Lower lobe of right lung (tissue), 2 donors: ENCODE measurements at places on chromosomes 11 and 22. TPM values are rescaled to one million over a fixed set of nuclear protein-coding genes. Genes with fewer than 3 reads are reported as not detected.

DNA sequence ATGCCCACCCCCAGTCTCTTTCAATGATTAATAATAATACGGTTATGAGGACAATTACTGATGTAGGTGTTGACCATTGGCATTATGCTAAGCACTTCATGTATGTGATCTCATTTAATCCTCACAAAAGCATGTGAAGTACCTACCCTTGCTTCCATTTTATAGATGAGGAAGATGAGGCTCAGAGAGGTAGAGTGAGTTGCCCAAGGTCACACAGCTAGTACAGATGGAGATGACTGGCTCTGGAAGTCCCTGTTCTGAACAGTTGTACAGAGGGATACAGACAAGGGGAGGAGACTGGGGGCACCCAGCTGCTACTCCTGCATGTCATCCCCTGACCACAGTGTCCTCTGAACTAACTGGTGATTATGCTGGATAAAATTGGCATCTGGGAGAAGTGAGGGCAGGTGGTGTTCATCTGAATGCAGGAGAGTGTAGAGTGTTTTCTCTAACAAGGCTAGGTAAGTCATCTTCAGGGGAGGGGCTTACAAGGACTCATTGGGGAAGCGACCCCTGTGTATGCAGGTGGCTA, 43.2 kb downstream of the KIAA1671 start:
- H3K27me3 ChIP-seq, result no peaks in the 10 kb centered on the region
- peaks cover 21% of the 10 kb centered on the region for H3K4me1 ChIP-seq
- DNase-seq, result no peak
- no peak overlapping the region for H3K4me3 ChIP-seq
- H3K36me3 ChIP-seq, result no peaks in the 10 kb centered on the region
- H3K27ac ChIP-seq, result no peak overlapping the region

DNA sequence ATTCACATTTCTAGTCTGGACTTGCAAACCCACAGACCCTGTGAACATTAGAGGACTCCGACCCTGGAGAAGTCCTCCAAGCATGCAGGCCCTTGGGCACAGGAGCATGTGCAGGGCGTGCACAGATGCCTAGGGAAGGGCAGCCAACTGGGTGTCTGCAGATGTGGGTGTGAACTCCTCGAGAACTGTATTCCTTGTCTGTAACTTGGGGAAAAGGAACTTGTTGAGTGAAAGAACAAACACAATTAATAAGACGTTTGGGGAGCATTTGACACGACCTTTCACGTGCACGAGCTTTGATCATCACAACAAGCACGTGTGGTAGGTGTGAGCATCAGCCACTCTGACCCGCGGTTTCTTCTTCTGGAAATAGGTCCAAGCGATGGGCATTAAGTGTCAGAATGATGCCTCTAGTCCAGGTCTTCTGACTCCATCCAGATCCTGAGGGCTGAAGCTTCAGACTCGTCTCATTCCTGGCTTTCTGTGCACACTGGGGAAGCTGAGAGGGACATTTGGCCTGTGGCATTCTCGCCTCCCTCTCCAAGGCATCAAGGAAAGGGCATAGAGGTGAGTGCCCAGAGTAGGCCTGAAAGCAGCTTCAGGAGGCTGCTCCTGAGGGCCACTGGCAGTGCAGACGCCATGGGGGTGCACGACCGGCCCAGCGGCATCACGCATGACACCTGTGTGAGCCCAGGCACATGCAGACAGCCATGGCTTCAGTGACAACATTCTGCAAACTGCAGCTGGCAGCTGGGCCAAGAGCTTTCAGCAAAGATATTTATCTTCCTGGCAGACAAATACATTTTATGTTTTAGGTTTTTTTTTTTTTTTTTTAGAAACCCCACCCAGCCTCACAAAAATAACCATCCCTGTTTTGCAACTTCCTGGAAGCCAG, 32.5 kb downstream of the ALX4 start:
- H3K36me3 ChIP-seq, result no peaks in the 10 kb centered on the region
- no peak overlapping the region for H3K4me3 ChIP-seq
- H3K27ac ChIP-seq, result no peak overlapping the region
- no peaks in the 10 kb centered on the region for H3K27me3 ChIP-seq
- no peak for DNase-seq

The SYT12 gene
- total RNA-seq, result not detected

- H3K36me3 ChIP-seq, result no peaks in the 10 kb centered on the region
- no peak overlapping the region for H3K27ac ChIP-seq
- DNase-seq, result peak; percentile 9
- peaks cover 24% of the 10 kb centered on the region for H3K27me3 ChIP-seq
Measured at GRCh38 chr22:49678137-49678841, 149.4 kb downstream of the BRD1 start.

DNA sequence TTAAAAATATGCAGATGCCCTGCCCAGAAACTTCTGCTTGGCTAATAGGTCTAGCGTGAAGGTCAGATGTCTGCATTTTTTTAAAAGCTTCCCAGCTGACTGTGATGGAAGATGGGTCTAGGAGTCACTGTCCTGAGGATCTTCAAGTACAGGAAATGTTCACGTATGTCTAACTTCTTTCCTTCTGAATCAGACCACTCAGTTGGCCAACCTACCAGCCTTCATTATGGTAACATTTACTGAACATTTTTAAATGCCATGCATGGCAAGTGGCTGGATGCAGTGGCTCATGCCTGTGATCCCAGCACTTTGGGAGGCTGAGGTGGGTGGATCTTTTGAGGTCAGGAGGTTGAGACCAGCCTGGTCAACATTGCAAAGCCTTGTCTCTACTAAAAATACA, 1.1 kb upstream of the PRG2 start:
- H3K27ac ChIP-seq, result no peak overlapping the region
- H3K27me3 ChIP-seq, result no peaks in the 10 kb centered on the region
- no peaks in the 10 kb centered on the region for H3K4me1 ChIP-seq

DNA sequence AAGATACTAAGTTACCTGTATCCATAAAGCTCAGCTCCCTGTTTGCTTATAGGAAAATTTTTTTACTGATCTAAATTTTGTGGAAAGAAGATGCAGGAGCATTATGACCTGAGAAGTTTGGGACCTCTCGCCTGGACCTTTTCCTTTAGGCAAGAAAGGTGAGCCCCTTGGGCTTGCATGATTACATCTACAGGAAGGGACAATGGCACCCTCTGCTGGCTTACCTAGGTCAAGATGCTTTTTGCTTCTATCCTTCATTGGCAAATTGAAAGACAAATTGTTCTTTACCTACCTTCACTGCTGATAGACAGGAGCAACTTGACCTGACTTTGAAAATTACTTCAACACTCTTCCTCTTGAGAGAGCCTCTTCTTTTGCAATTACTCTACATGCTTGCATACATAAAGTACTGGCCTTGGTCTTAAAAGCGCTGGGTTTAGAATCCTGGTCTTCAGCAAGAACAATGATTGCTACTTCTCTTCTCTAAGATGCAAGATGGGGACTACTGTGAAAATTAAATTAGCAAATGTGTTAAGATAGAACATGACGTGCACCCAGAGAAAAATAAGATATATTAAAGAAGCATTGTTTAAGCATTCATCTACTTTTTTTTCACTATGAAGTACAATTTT, 147.2 kb downstream of the TRPC6 start:
- H3K27me3 ChIP-seq, result no peaks in the 10 kb centered on the region
- no peak overlapping the region for H3K27ac ChIP-seq
- no peak for DNase-seq
- H3K4me1 ChIP-seq, result peaks cover 11% of the 10 kb centered on the region
- H3K4me3 ChIP-seq, result no peak overlapping the region

DNA sequence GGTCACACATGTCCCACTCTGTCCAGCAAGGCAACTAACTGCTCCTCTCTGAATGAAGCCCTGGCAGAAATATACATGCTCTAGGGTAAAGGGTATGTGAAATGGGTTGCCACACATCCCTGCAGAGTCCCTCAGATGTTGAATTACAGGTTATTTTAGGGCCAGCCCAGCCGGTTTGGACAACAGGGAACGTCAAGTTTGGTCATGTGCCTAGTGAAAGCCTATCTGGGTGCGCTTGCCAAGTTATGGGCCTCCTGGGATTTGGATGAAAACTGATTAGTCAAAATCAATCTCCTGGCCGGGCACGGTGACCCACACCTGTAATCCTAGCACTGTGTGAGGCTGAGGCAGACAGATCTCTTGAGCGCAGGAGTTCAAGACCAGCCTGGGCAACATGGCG, 10.4 kb downstream of the AP1B1 start:
- no peaks in the 10 kb centered on the region for H3K27me3 ChIP-seq
- peaks cover 18% of the 10 kb centered on the region for H3K4me1 ChIP-seq
- H3K36me3 ChIP-seq, result peaks cover 31% of the 10 kb centered on the region
- no peak overlapping the region for H3K4me3 ChIP-seq
- DNase-seq, result peak; percentile 52
- H3K27ac ChIP-seq, result no peak overlapping the region

The C11orf87 gene
- total RNA-seq, result 0.09 TPM

GRCh38 chr11:6920702-6921101, at the start of gene OR2D3:
TSS of gene OR2D3 (plus strand) at chr11:6921002. CDS start at chr11:6921002, 0 bp downstream.
- H3K4me3 ChIP-seq, result no peak within 1 kb of the TSS
- no peaks in the 10 kb centered on the region for H3K4me1 ChIP-seq
- DNase-seq, result no peak
- no peaks in the 10 kb centered on the region for H3K27me3 ChIP-seq
- no peaks in the 10 kb centered on the region for H3K36me3 ChIP-seq

DNA sequence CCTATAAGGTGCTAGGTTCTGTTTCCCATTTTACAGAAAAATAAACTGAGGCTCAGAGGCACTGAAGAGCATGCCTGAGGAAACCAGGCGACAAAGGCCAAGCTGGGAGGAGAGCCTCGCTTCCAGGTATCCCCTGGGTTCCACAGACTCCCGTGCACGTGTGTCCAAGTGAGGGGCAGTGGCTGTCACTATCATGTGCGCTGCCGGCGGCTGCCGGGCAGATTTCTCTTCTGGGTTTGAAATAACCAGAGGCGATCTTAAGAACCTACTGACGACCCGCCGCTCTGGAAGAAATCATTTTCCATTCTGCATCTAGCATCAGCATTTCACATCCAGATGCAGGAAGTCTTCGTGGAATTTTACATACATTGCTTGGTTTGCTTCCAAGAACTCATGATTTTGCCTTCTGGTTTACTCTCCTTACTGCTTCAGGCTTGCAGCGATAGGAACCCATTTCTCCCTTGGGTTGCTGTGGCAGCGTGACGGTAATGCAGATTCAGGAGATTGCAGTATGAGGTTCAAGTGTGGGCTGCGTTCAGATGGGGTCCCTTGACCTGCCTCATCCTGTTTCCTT, 28.6 kb downstream of the ARHGAP8 start:
- H3K36me3 ChIP-seq, result no peaks in the 10 kb centered on the region
- no peak overlapping the region for H3K4me3 ChIP-seq
- no peaks in the 10 kb centered on the region for H3K27me3 ChIP-seq

DNA sequence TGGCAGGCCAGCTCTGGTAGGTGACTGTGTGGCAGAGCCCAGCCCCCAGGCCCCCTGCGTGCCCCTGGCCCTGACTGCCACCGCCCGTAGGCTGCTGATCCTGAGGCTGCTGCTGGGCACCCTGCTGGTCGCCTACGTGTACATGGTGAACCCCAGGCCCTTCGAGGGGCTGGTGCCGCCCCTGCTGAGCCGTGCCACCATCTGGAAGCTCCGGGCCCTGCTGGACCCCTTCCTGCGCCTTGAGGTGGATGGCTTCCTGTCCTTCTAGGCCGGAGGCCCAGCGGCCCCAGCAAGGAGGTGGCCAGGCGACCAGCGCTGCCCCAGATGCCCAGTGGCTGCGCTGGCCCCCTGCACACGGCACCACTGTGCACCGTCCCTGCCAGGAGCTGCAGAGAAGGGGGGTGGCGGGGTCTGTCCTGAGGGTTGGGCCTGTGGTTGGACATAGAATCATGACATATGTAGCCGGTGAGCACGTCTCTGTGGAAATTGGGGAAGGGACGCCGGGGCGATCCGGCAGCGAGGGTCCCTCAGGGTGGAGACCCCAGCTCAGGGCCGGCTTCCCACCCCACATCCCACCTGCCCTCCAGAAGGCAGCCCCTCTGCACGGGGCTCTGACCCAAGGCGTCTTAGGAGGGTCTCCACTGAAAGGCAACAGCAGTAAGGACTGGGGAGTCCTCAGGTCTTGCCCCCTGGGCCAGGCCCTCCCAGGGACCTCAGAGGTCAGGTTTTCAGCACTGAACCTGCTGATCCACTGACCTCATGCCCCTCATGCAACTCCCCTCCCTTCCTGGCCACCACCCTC, 185.4 kb downstream of the IGLL1 start:
- H3K36me3 ChIP-seq, result no peaks in the 10 kb centered on the region
- H3K4me3 ChIP-seq, result no peak overlapping the region
- H3K27ac ChIP-seq, result no peak overlapping the region
- H3K4me1 ChIP-seq, result no peaks in the 10 kb centered on the region

- peaks cover 97% of the 10 kb centered on the region for H3K4me1 ChIP-seq
- DNase-seq, result no peak
- no peaks in the 10 kb centered on the region for H3K27me3 ChIP-seq
- peak overlapping the region; percentile 15 for H3K27ac ChIP-seq
- H3K36me3 ChIP-seq, result peaks cover 72% of the 10 kb centered on the region
Measured at GRCh38 chr11:128470081-128470480, 117.3 kb downstream of the ETS1 start.

The LPXN gene
- total RNA-seq, result 71.6 TPM

DNA sequence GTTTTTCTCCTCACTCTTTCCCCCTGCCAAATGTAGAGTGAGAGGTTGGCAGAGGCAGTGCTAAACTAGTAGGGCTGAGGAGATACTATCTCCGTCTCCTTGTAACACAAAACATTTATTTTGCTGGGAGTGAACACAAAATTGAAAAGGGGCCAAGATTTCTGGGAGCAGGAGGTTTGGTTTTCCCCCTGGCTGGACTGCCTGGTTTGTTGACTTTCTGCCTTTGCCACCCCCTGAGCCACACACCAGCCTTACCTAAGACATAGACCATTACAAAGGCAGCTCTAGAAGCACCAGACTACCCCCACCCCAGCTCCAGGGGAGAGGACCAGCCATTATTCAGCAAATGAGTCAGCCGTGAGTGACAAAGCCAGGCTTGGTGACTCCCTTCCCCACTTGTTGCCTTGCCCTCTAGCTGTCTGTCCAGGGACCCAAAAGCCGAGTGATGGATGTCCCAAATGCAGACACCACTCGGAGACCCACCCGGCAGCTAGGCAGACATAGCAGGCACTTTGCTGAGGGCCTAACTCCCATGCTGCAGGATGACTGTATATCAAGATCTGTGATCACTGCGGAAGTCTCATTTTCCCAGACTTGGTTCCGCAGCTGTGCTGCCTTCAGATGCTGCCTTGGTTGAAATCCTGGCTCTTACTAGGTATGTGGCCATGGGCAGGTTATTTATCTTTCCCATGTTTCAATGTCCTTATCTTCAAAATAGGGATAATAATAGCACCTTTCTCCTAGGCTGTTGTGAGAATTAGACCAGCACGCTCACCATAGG, 17.7 kb upstream of the CDON start:
- no peak overlapping the region for H3K4me3 ChIP-seq
- no peak overlapping the region for H3K27ac ChIP-seq
- H3K36me3 ChIP-seq, result no peaks in the 10 kb centered on the region
- DNase-seq, result no peak
- peaks cover 7% of the 10 kb centered on the region for H3K4me1 ChIP-seq

The MALAT1 gene
- total RNA-seq, result 11,612 TPM
